Activated CD4-positive, CD25-positive, alpha-beta regulatory T cell treated with anti-CD3 and anti-CD28 coated beads, Interleukin-2, amount 50 U/mL, for 16 hours (primary cell): ENCODE measurements at places on chromosomes 16 and 17.
A peak's percentile ranks its signal among the peaks of the same experiment; 100 is the strongest.

GRCh38 chr17:42241871-42242270 lies 34.3 kb downstream of the STAT5B start:
- DNase-seq = no peak

DNA sequence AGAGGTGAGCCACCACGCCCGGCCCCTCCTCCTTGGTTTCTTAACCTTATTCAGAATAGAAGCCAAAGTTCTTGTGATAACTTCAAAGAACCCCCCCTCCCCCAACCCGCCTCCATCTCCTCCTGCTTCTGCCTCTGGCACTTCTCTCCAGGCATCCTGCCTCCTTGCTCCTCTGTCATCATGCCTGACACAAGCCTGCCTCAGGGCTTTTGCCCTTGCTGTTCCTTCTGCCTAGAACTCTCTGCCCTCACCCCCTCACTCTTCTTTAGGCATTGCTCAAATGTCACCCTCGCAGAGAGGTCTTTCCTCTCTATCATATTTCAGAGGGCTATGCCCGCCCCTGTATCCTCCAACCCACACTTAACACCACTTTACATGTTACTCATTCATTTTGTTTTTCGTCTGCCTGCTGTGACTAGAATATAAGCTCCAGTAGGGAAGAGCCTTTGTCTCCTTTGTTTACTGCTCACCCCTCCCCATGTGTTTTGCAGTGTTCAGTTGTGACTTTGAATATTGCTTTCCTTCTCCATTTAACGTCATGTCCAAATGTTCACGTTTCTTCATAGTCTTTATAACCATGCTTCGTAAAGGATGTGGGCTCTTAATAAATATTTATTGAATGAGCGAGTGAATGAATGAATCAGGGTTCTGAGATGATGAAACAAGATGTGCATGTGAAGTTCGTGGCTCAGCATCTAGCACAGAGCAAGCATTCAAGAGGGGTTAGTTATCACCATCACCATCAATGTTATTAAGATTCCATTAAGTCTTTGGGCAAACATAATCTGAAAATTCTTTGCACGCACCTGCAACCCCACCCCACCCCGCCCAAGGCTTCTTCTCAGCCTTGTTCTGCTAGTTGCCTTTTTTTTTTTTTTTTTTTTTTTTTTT lies 186.2 kb upstream of the WSCD1 start:
- no peak for DNase-seq

- no peak for DNase-seq
Observed at GRCh38 chr17:37802712-37803416, 58.0 kb upstream of the HNF1B start.

DNA sequence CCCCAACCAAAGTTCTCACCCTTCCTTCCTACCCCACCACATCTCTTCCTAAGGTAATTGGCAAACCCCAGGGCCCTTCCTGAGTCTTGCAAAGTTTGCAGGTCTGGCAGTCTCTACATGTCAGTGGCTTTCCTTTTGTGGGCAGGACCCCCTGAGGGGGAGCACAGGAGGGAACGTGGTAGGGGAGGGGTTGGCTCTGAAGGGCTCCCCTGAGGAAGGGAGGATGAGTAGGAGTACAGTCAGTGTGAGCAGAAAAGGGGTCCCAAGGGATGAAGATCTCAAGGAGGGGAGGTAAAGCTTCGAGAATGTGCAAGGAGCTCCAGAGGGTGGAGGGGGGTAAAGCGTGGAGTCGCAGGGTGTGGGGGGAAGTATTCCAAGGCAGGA lies 206.9 kb downstream of the RAB11FIP4 start:
- DNase-seq = no peak

DNA sequence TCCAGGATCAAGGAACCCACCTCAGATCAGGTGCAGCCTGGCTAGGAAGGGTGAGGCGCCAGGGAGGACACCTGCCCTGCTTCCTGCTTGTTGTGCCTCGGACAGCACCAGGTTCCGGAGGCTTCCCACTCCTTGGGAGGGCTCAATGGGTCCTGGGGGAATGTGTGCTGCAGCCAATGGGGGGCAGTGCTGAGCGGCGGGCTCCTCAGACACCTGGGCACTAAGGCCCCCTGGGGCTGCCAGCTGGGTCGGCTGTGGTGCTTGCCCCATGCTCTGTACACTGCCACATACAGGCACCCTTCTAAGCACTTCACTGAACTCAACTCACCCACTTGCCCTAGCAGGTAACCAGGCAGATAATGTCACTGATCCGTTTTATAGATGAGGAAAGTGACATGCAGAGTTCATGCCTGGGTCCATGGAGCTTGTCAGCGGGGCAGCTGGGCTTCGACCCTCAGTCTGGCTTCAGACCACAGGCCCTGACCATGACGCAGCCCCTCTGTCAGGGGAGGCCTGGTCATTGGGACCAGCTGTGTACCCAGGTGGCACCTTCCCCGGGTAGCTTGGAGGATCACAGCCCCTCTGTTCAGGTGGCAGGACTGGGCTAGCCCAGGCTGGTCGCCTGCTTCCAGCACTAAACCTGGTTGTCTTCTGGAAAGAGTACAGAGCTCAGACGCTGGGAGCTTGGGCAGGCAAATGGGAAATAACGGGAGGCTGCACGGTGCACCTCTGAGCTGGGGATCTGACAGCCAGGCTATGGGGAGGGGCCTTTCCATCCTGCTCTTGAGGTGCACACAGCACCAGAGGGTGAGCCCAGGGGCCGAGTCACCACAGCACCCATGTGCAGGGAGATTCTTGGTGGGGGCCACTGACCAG lies 8.2 kb downstream of the FN3K start:
- no peak for DNase-seq

- DNase-seq = no peak
Observed at GRCh38 chr17:68453991-68454665, 3.2 kb downstream of the WIPI1 start.

DNA sequence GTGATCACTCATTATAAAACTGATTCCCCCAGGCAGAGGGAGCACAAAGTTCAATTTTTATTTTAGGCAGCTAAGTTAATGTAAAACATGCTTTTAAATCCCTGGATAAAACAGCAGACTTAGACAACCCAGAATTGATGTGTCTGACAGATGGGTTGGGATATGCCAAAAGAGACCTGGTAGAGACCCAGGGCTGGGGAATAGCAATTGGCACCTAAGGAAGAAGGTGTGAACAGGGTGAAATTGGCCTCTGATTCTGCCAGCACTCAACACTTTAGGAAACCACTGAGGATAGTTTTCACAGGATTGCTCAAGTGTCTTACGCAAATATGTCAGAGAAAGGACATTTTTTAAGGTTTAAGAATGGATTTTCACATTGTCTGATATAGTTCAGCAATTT lies 938.2 kb upstream of the CDH8 start:
- DNase-seq = no peak

DNA sequence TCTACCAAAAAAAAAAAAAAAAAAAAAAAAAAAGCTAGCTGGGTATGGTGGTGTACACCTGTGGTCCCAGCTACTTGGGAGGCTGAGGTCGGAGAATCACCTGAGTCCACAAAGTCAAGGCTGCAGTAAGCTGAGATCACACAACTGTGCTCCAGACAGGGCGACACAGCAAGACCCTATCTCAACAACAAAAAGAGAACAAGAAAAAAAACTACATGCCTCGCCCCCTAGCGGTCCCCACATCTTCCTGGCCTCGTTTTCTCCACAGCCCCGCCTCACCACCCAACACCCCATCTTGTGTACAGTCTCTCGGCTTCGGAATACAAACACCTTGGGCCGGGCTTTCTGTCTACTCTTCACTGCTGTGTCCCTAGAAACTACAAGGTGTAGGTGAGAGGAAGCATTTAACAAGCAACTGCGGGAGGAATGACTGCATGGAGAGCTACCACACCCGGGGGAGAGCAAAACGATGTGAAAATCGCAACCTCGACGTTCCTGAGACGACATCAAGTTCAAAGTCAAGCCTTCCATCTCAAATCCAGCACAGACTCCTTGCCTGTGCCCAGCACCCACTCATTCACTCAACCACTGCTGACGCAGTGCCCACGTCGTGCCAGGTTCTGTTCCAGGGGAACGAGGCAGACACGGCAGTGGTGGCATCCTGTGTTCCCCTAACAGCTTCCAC lies 9.0 kb downstream of the NTAN1 start:
- DNase-seq = no peak

- peak; percentile 66 for DNase-seq
Observed at GRCh38 chr17:76072148-76072858, at the start of gene SRP68. Gene SRP68, minus strand, starts transcription at chr17:76072517. Its CDS starts 26 bp downstream, at chr17:76072491.

DNA sequence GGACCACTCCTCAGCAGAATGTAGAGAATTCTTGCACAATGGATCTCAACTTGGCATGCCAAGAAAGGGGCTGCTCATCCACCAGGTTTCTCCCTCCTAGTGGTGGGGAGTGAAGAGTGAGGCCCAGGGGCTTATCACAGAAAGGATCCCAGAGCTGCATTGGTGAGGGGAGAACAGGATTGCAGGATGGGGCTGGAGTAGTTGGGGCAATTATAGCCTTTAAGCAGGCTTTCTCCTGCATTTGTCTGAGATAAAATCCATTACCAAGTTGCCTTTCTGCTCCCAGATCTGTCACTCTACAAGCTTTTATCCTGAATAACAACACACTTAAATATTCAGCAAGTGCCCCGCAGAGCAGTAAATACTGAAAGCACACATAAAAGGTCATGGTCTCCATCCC lies 130.8 kb upstream of the CES5A start:
- DNase-seq = no peak

GRCh38 chr17:52636443-52636842 lies 477.9 kb upstream of the CA10 start:
- DNase-seq = no peak

- no peak for DNase-seq
Observed at GRCh38 chr16:62035115-62036092, 834 bp downstream of the CDH8 start.
